ENCODE measurements at places on chromosomes 7 and 10. TPM values are rescaled to one million over a fixed set of nuclear protein-coding genes. Genes with fewer than 3 reads are reported as not detected.

DNA sequence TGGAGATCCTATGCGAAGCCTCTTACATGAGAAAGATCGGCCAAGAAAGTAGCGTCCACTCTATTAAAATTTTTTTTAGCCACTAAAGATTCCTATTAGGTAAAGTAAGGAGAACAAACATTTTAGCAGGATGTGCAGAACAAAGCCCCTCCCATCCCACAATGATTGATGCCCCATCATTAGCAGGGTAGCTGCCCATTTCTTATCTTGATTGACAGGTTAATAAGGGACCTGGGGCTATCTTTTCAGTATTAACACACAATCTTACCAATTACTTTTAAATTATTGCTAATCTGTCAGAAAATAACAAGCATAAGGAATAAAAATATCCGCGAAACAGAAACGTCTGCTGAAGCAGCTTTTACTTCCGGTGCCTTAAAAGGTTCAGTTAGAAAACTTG lies 5.1 kb downstream of the FZD8 start:
- no peak for DNase-seq

DNA sequence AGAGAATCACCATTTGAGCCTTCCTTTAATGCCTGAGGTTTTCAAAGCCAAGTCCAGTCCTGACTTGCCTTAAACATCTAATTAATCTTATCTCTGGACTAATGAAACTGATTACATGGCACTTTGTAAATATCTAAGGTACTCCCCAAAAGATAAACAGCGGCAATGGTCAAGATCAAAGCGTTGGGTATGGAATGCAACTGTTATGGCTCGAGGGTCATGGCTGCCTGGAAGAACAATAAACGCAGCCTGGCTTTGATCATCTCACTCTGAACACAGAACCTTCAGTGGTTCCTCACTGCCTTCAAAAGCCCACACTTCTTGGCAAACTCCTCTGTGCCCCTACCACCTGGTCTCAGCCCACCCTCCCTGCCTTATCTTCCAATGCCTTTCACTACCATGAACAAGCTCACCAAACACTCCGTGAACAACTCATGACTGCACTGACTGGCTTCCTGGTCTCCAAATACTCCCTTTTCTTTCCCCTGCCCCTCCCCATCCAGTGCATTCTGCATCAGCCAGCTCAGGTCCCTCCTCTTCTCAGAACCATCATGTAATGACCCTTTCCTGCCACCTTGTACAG lies 150.2 kb upstream of the NFE2L3 start:
- DNase-seq: no peak

DNA sequence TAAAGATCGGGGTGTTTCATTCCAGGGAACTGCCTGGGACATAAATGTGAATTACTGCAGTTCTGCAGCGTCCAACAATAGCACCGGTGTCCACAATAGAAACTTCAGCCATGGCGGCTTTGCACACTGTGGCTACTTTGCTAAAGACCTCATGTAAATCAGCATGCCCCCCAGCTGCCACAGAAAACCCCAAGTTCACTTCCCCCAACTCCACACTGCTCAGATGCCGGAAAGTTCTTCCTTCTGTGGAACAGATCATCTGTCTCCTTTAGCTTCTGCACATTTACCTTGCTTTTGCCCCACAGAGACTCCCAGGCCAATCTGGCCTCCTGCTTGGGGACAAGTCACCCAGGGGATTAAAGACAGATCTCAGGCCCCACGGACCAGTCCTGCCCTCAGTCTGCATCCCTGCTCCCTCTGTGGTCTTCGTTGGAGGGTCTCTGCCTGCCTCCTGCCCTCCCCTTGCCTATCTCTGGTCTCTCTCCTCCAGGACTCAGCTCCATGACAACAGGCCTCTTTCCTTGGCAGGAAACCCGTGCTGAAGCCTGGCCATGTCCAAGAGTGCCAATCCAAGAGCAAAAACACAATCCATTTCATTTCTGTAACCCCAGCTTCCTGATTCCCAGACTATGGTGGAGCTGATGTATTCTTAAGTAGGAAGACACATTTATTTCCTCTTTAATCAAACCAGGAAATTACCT lies 403.2 kb downstream of the RPS24 start:
- DNase-seq: no peak

The RABGEF1 gene
- polyA plus RNA-seq: 21.9 TPM

The ANKRD61 gene
- 1.7 TPM for polyA plus RNA-seq

- DNase-seq: no peak
Measured at GRCh38 chr10:114304571-114305421, 65.7 kb downstream of the VWA2 start.

GRCh38 chr7:101833799-101834198 lies 16.4 kb downstream of the CUX1 start:
- DNase-seq: no peak

The ACBD7 gene
- polyA plus RNA-seq: 0.59 TPM

All from hindlimb muscle (tissue), 1 donor.